Endothelial cell (in vitro differentiated cells): ENCODE measurements at places on chromosomes 13 and 19.

DNA sequence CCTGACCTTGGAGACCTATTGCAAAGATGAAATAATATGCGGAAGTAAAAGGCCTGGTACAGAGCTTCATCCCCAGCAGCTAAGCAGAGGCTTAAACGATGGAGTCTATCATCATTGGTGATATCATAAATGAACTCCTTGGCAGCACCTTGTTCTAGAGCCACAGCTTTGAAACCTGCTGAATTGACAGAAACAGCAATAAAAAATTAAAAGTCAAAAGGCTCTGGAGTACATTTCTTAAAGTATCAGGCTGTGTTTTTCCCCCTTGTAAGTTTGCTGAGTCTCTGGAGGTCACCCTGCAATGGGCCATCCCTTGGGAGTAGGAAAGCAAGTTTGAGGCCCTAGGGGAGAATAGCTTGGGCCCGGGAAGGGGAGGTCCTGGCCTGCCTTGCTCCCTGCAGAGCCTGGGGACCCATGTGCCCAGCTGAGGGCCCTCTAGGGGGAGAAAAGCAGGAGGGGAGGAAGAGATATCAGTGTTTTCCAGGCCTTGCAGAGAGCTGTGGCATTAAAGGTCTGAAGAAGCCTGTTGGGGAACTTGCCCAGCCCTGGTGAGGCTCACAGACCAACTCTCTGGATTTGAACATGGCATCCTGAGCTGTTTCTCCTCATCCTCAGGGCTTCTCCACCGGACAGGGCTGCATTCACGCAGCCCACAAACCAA lies 416.1 kb downstream of the ZNF536 start:
- DNase-seq: no peak

- DNase-seq: no peak
Measured at GRCh38 chr13:59842507-59842906, 321.2 kb downstream of the DIAPH3 start.

DNA sequence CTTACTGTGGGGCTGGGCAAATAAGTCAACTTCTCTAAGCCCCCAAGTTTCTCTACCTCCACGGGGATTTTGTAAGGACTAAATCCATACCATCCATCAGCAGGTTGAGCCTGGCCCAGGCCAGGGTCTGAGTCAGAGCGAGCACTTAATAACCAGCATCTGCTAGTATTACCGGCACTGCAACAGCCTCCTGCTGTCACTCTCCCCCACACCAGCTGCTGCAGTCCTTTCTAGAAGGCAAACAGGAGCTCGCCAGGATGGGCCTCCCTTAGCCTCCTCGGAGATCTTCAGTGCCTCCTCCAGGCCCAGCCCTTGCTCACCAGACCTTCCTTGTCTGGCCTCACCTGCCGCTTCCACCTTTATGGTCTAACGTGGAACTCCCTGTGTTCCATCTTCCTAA lies 3.2 kb downstream of the NAPA start:
- no peak for DNase-seq

DNA sequence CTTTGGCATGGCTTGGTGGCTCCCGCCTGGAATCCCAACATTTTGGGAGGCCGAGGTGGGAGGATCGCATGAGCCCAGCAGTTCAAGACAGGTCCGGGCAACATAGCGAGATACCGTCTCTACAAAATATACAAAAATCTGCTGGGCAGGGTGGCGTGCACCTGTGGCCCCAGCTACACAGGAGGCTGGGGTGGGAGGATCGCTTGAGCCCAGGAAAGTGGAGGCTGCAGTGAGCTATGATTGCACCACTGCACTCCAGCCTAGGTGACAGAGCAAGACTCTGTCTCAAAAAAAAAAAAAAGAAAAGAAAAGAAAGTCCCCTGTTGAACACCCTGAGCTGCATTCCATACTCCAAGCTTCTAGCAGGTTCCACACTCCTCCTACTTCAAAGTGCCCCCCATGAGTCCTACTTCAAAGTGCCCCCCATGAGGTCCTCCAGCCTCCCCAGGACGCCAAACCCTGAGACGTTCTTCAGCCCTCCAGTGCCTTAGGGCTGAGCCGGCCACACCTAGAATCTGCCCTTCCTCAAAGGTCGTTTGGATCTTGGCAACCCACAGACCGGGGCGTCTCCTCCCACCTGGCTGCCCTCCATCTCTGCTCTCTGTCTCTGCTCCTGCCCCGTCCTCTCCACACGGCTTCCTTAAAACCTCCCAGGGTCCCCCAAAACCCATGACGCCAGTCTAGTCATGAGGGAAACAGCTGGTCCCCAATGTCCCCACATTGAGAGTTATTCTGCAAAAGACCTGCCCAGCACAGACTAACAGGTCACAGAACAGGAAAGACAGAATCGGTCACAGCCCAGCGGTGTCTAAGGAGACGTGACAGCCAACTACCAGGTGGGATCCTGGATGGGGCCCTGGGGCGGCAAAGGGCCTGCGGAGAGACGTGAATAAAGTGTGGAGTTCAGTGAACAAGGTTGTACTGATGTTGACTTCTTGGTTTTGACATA lies 4.8 kb downstream of the TJP3 start:
- DNase-seq: no peak

DNA sequence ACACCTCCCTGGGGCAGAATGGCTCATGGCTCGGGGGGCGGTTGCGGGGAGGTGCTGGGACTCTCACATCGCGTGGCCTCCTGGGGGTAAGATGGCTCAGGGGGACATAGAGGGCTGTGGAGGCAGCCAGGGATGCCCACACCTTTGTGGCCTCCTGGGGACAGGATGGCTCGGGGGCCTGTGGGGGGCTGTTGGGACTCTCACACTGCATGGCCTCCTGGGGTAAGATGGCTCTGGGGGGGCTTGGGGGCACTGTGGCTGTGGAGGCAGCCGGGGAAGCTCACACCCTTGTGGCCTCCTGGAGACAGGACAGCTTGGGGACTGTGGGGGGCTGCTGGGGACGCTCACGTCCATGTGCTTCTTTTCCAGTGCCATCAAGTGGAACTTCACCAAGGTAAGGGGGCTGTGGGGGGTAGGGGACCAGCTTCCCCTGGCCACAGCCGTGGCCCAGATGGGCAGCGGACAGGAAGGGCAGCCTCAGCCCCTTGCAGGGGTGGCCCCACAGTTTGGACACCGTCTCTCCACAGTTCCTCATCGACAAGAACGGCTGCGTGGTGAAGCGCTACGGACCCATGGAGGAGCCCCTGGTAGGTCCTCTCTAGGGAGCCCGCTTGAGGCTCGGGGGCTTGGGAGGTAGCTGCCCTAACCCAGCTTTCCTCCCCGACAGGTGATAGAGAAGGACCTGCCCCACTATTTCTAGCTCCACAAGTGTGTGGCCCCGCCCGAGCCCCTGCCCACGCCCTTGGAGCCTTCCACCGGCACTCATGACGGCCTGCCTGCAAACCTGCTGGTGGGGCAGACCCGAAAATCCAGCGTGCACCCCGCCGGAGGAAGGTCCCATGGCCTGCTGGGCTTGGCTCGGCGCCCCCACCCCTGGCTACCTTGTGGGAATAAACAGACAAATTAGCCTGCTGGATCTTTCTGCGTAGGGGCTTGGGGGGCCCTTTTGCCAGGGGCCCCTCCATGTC lies 2.4 kb downstream of the GPX4 start:
- no peak for DNase-seq

DNA sequence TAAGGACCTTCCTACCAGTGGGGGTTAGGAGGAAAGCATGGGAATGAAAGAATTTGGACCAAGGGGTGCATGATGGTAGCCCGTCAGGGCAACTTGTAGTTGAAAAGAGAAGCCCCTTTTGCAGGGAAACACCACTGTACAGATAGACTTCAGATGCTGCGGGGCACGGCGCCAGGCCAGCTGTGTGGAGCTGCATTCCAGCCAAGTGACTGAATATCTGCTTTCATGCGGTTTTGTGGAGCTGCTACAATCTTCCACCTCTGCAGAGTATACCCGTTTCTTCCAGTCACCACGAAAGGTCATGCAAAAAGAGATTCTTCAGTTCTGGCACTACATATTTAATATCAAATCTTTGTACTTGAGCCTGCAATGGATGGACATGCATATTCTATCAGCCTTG lies 104.7 kb downstream of the RGCC start:
- DNase-seq: no peak

- no peak for DNase-seq
Measured at GRCh38 chr13:50730496-50731351, 112.8 kb downstream of the DLEU7 start.

DNA sequence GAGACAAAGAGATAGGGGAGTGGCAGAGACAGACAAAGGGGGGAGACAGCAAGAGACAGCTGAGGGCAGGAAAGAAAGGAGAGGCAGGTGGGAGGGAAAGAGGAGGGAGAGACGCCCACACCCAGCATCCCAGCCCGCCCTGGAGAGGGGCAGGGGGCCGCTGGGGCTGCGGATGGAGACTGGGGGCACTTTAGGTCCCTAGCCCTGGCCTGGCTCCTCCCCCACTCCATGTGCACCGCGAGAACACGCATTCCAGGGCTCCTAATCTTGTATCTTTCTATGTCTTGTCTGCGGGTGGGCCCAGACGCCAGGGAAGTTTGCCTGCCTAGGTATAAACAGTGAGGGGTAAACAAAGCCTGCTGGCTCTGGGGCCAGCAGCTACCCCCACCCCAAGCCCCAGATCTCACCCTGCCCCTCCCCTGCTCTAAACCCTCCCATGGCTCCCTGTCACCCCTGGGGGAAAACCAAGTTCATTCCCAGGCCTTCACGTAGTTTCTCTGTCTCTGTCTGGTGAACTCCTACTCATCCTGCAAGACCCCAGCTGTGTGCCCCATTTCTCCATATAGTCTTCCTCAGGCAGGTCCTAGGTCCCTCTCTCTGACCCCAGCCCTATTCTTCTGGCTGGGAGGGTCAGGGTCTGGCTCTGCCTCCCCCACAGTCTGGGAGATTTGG lies 5.7 kb downstream of the TLE5 start:
- no peak for DNase-seq

- no peak for DNase-seq
Measured at GRCh38 chr13:110420626-110421025, 113.5 kb downstream of the COL4A2 start.

DNA sequence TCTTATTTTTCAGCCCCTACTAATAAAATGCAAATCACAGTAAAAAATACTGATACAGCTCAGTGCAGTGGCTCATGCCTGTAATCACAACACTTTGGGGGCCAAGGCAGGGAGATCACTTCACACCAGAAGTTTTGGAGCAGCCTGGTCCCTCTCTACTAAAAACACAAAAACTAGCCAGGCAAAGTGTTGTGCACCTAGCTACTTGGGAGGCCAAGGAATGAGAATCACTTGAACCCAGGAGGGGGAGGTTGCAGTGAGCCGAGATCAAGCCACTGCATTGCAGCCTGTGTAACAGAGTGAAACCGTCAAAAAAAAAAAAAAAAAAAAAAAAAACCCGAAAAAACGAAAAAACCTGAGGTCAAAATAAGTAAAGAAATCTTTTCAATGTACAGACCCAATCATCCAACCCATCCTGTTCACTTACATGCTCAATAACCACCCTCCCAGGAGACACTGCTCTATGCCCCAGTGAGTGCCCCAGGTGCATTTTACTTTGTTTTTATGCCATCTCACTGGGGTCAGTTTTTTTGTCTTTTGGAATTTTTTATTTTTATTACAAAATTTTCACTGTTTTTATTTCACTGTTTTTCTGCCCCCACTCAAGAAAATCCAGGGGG lies 107.0 kb downstream of the ZNF486 start:
- DNase-seq: no peak

GRCh38 chr13:89465366-89465765 lies 1794.2 kb downstream of the SLITRK5 start:
- DNase-seq: no peak

DNA sequence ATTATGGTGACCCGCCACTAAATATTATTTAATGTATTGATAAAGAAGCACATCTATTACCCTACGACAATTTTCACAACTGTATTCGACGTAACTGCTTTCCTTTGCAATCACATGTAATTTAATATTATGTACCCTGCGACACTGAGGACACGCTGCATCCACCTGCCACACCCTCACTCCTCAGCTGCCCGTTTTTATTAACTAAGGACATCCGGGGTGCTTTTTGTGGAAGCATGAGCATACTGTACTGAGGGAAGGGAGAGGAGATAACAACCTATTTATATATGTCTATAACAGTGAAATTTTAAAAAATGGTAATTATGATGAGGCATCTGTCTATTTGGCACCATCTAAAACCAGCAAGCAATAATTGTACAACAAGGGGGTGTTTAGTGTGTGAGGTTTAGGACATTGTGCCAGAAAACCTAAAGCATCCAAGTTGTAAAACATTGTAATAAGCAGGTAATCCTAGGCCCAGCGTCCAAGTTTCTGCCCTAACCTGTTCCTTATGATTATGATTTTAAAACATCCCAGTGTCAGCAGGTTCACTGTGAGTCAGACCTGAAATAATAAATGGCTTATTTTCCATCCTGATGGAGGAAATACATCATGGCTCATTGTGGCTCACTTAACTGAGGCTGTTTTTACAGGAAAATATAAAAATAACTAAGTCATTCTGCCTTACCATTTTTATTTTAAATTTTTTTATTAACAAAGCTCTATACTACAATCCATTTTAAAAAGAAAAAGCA lies 56.3 kb downstream of the FOXO1 start:
- no peak for DNase-seq

DNA sequence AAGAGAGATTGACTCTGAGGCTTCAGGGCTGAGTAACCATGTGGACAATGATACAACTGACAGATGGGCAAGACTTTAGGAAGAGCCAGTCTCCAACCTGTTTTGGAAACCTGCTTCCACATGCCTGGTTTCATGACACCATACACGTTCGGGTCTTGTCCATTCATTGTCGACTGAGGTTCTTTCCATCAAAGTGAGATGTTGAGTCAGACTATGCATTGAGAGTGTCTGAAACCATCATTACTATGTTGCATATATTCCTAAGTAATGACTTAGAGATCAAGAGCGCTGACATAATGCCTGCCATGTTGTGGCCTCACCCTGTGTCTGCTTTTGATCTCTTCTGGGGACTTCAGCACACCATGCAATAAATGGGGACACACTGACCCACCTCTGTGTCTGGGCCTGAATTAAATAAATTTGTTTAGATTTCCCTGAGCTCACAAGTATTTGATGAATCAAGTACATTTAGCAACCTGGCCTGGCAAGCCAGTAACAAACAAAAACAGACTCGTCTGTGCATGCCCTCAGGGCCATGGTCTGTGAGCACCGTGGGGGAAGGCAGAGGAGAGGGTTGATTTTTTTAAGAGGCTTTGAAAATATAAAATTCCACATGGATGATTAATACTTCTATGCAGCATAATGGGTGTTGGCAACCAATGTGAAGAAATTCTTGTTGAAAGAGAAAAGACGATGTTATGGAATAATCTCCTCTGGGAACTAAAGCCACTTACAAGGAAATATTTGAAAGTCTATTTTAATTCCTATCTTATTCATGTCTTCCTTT lies 49.9 kb upstream of the UBAC2 start:
- no peak for DNase-seq

DNA sequence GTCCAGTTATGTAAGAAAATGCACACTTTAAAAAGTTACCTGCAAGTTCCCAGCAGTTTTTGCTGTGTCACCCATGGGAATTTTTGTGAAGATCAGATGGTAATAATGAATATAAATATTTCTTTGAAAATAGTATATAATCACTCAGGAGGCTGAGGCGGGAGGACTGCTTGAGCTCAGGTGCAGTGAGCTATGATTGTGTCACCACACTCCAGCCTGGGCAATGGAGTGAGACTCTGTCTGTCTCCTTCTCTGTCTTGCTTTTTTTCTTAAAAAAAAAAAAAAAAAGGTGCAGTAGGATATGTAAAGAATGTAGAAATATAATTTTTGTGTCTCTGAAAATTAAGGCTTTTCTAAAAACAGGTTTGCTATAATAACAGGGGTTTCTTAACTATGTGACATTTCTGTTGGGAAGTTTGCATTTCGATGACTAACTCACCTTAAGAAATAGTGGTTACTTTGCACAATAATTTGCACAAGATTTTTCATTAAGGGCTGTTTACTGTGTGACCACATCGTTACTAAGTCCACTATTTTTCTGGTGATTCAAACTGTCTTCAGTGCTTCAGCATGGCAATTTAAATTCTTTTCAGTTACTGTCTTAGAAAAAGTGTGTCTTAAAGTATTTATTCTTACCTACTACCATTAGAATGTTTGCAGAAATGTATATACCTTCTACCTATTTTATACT lies 37.3 kb downstream of the DNAJC3 start:
- DNase-seq: no peak
